ENCODE measurements at places on chromosomes 1 and 21. TPM values are rescaled to one million over a fixed set of nuclear protein-coding genes. Genes with fewer than 3 reads are reported as not detected.

DNA sequence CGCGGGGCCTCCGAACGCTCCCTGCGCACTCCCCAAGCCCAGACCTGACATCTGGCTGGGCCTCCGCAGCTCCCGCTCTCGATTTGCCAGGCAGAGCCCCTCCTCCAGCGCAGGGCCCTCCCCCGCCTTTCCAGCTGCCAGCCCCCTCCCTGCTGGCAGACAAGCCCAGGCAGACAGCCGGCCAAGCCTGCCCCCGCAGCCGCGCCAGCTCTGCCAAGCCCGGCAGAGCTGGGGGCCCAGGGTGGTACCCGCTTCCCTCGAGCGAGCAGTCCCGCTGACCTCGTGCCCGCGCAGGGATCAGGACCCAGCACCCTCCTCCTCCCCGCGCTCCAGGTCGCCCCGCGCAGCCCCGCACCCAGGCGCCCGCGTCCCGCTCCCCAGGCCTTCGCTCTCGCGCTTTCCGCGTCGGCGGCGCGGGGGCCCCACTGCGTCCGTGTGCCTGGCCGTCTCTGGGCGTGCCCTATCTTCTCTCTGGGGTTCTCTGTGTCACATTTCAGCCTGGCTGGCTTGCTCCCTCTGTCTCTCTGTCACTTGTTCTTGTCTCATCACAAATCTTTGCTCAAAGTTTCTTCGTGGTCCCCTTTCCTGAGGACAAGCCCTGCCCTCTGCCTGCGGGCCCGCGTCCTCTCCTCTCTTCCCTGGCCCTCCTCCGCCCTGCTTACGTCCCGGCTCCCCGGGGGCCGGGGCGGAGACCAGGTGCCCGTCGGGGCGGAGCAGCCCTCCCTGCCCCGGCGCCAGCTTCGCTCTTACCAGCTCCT is 580 bp downstream of the INKA2 start:
- peak; percentile 88 for DNase-seq

- no peak for DNase-seq
These were observed 738.4 kb upstream of the RGS18 start for GRCh38 chr1:191419842-191420241.

DNA sequence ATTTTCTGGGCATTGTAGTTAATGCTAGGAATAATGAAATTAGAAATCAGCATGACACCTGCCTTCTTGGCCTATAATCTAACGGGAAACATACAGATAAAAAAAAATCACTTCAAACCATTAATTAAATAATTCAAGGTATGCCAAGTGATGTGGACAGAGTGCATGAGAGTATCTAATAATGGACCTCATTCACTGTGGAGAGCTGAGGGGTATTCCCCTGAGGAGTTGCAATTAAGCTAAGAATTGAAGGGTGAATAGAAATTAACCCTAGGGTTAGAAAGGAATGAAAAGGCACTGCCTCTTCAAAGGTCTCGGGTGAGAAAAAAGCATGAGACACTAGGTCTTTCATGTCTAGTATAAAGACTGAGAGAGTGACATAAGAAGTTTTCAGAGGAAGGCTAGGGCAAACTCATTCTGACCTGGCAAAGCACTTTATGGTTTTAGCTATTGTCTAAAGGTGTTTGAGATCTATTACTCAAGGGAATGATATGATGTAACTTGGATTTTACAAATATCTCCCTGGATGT is 466.1 kb downstream of the KCNT2 start:
- no peak for DNase-seq

DNA sequence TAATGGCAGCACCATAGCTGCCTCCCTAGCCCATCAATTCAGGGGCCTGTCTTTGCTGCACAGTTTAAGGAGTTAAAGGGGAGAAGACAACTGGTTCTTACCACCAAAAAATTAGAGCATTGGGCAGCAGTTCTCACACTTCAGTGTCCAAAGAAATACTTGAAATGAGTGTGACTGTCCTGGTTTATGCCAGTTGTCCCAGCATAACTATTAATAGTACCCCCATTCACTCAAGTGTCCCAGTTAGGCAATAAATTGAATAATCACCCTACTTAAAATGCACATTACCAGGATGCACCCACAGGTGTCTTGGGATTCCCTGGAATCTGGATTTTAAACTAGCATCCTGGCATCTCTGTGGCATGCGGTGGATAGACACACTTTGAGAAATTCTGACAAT is 51.1 kb downstream of the FAM163A start:
- DNase-seq = no peak

S100A12 gene
- 1.3 TPM for total RNA-seq

GRCh38 chr1:2474933-2475371 is 1.1 kb upstream of the PLCH2 start:
- peak; percentile 95 for DNase-seq

SZRD1 gene
- 127 TPM for total RNA-seq

DNA sequence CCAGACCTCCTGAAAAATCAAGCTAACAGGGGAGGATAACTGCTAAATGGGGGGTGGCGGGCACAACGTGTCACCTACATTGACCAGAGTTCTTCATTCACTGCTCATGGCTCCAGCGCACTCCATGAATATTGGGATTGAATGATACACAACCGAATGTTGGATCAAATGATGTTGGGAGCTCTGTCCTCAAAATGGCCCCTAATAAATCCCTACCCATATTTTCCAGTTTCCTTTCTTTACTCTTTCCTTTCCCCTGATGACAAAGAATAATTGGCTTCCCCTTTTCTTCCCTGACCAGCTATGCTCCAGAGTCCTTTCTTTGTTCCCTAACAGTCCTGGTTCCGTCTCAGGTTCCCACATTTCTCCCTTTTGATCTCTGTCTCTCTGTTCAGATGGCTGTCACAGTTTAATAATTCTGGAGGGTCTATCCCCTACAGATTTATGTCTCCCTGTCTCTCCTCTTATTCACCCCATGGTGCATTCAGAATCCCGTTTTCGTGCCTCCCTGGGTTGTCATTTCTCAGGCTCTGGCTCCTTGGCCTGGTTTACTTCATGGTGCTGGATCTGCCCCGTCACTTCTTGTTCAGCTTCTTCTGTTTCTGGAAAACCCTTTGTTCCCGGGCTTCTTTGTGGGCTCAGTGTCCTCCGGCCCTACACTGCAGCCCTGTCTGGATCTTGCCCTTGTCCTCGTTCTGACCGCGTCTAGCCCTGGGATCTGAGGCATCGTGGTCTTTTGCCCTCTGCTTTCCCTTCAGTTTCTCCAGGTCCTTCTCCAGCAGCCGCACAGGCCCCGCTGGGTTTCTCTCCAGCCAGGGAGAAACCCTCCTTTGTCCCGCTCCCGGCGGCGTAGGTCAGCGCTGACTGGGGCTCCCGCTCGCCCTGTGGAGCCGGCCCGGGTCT is 78.3 kb downstream of the NDUFS5 start:
- peak; percentile 85 for DNase-seq

DNA sequence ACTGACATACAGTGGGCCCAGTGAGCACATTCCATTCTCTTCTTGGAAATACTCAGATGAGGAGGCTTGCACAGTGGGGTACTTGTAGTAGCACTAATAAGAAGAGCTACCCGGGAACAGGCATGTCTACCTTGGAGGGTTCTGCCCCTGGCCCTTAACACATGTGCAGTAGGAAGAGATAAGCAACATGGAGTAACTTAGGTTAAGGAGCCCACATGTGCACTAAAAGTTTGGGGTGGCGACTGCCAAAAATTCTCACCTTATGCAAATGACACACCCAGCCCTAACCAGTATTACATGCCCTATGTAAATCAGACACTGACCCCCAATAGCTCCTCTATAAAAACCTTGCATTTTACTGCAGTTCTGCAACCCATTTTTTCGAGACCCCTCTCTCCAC is 1313.3 kb downstream of the KCNT2 start:
- no peak for DNase-seq

GRCh38 chr1:211606332-211606913 is 27.5 kb upstream of the SLC30A1 start:
- DNase-seq = no peak

DNA sequence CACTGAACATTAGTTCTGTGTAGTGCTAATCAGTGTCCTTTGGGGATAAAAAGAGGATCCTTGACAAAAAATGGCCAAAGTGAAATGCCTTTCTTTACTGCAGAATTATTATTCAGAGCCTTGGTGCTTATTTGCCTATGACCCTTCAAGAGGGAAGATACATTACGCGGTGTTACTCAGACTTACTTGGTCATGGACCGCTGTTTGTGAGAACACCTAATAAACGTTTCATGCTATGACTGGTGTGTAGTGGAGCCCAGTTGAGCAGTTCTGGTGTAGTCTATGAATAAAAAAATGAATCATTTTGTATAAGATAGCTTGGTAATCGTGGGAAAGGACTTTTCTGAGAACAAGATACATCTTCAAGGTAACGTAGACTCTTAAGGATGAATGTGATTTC is 8.3 kb downstream of the NFYC start:
- no peak for DNase-seq

- no peak for DNase-seq
These were observed 3.3 kb downstream of the METTL13 start for GRCh38 chr1:171784784-171785183.

CNN3 gene
- 291 TPM for total RNA-seq

All from kidney (tissue), 22 donors.